ENCODE measurements at places on chromosomes 12 and 14. TPM values are rescaled to one million over a fixed set of nuclear protein-coding genes. Genes with fewer than 3 reads are reported as not detected.

The FAM181A gene
- total RNA-seq: not detected

The IRF9 gene
- 58.9 TPM for total RNA-seq

- peaks cover 7% of the 10 kb centered on the region for H3K27me3 ChIP-seq
- DNase-seq: no peak
- H3K27ac ChIP-seq: no peak overlapping the region
- no peaks in the 10 kb centered on the region for H3K36me3 ChIP-seq
- no peak overlapping the region for H3K4me3 ChIP-seq
Observed at GRCh38 chr14:95675486-95675885, 10.7 kb upstream of the TCL1B start.

DNA sequence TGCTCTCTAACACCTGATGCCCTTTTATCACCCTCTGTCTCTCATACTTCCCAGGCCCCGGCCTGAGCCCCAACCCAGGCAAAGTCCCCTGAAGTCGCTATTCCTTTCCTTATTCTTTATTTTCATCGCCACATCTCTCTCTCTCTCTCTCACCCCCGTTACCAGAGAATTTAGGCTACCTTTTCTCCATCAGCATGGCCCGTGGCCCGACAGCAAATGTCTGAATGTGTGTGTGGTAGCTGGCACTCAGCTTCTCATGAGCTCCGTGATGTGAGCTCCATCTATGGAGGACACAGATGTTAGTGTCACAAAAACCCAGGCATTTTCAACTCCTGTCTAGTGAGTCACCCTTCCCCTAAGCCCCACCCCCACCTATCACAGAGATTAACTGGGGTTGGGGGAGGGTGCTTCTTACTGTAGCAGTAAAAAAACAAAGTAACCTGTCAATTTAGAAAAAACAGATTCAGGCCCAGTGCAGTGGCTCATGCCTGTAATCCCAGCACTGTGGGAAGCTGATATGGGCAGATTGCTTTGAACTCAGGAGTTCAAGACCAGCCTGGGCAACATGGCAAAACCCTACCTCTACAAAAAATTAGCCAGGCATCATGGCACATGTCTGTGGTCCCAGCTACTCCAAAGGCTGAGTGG, 53.8 kb downstream of the VCPKMT start:
- peaks cover 41% of the 10 kb centered on the region for H3K4me1 ChIP-seq
- no peaks in the 10 kb centered on the region for H3K27me3 ChIP-seq
- H3K27ac ChIP-seq: peak overlapping the region; percentile 95
- DNase-seq: no peak

DNA sequence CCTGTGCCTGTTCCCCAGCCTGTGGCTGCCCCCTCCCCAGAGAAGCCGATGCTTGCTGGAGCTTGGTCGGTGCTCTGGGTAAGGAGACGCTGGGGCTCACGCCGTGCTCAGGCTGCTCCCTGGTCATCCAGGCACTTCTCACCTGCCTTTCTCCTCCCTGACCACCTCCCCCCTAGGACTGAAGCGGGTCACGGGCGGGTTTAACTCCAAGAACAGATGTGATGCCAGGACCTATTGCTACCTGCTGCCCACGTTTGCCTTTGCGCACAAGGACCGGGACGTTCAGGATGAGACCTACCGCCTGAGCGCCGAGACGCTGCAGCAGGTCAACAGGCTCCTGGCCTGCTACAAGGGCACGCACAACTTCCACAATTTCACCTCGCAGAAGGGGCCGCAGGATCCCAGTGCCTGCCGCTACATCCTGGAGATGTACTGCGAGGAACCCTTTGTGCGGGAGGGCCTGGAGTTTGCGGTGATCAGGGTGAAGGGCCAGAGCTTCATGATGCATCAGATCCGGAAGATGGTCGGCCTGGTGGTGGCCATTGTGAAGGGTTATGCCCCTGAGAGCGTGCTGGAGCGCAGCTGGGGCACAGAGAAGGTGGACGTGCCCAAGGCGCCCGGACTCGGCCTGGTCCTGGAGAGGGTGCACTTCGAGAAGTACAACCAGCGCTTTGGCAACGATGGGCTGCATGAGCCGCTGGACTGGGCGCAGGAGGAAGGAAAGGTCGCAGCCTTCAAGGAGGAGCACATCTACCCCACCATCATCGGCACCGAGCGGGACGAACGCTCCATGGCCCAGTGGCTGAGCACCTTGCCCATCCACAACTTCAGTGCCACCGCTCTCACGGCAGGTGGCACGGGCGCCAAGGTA, 8.4 kb upstream of the EP400 start:
- H3K36me3 ChIP-seq: peaks cover 14% of the 10 kb centered on the region
- DNase-seq: no peak
- H3K4me1 ChIP-seq: no peaks in the 10 kb centered on the region
- no peak overlapping the region for H3K4me3 ChIP-seq
- no peak overlapping the region for H3K27ac ChIP-seq
- H3K27me3 ChIP-seq: no peaks in the 10 kb centered on the region

DNA sequence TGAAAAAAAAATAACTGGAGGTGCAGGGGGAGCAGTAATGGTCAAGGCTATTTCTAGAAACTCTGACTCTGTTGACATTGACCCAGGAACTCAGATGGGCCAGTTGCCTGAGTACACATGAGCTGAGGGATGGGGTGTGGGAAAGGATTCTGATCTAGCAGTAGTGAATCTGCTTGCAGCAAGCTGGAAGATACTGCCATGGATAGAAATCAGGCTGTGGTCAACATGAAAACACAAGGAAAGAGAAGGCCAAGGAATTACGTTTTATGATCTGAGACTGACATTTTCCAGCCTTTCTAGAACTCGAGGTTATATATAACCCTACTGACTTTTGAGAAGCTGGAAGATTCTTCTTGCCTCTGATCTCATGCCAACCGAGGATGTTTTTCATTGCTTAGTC, 90.0 kb downstream of the ANO6 start:
- peaks cover 6% of the 10 kb centered on the region for H3K36me3 ChIP-seq
- H3K4me3 ChIP-seq: no peak overlapping the region
- peaks cover 10% of the 10 kb centered on the region for H3K4me1 ChIP-seq
- DNase-seq: no peak

Measured in osteocyte (in vitro differentiated cells).